ENCODE measurements at places on chromosomes 2 and 18.

DNA sequence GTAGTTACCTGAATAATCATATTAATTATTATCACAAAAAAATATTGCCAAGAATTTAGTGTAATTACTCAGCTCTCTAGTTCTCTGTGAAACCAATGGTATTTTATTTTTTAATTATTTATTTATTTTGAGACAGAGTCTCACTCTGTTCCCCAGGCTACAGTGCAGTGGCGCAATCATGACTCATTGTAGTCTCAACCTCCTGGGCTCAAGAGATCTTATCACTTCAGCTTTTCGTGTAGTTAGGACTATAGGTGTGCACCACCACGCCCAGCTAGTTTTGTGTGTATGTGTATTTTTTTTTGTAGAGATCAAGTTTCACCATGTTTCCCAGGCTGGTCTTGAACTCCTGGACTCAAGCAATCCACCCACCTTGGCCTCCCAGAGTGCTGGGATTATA lies 440.4 kb upstream of the CDH20 start:
- H3K27me3 ChIP-seq: no peaks in the 10 kb centered on the region
- H3K36me3 ChIP-seq: no peaks in the 10 kb centered on the region
- no peak overlapping the region for H3K27ac ChIP-seq
- no peak for DNase-seq
- H3K4me3 ChIP-seq: no peak overlapping the region

GRCh38 chr18:11320986-11321385 lies 171.6 kb upstream of the PIEZO2 start:
- H3K4me1 ChIP-seq: peaks cover 17% of the 10 kb centered on the region
- no peaks in the 10 kb centered on the region for H3K27me3 ChIP-seq
- no peak overlapping the region for H3K4me3 ChIP-seq
- H3K36me3 ChIP-seq: no peaks in the 10 kb centered on the region

- no peak overlapping the region for H3K27ac ChIP-seq
- no peak overlapping the region for H3K4me3 ChIP-seq
- no peak for DNase-seq
Measured at GRCh38 chr2:240600451-240600961, 14.0 kb downstream of the CAPN10 start.

DNA sequence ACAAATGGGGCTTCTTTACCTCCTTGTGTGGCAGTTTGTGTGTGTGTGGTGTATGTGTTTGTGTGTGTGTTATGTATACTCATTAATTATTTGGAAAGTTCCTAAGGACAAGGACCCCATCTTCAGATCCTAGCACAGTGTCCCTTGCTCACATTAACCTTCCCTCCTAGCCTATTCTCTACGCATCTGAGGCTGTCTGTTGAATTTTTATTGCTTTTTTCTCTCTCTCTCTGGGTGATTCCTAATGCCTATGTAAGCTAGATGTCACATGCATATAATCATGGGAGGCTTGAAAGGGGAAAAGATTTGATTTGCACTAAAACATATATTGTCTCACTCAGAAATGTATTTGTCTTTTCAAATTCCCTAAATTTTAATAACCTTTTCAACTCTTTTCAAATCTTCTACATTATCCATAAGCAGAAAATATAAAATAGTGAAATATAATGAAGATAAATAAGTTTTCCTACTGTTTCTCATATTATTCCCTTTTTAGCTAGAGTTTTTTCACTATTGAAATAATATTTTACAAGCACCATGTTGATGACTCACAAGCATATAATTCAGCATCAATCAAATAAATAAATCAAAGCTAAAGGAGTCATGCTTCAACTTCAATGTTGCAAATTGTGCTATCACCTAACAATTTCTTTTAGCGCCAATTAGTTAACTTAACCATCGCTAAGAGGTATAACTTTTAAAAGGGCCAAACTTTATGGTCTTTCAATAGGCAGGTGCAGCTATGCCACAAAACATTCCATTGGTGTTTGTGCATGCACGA lies 199.0 kb upstream of the ERBB4 start:
- H3K27ac ChIP-seq: no peak overlapping the region
- DNase-seq: no peak
- no peak overlapping the region for H3K4me3 ChIP-seq
- H3K4me1 ChIP-seq: no peaks in the 10 kb centered on the region
- no peaks in the 10 kb centered on the region for H3K36me3 ChIP-seq

DNA sequence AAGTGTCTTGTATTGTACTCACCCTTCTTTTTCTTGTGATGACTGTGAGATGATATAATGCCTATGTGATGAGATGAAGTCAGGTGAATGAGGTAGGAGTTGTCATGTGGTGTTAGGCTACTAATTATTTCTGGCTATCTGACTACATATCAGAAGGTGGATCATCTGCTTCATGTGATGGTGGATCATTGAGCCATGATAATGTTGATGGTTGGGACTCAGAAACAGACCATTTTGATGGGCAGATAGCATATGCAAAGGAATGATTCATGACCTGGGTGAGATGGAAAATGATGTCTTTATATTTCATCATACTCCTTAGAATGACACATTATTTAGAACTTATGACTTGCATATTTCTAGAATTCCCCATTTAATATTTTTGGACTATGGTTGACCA lies 19.5 kb downstream of the ANKRD30B start:
- H3K4me3 ChIP-seq: no peak overlapping the region
- DNase-seq: no peak
- no peaks in the 10 kb centered on the region for H3K36me3 ChIP-seq
- no peaks in the 10 kb centered on the region for H3K27me3 ChIP-seq

DNA sequence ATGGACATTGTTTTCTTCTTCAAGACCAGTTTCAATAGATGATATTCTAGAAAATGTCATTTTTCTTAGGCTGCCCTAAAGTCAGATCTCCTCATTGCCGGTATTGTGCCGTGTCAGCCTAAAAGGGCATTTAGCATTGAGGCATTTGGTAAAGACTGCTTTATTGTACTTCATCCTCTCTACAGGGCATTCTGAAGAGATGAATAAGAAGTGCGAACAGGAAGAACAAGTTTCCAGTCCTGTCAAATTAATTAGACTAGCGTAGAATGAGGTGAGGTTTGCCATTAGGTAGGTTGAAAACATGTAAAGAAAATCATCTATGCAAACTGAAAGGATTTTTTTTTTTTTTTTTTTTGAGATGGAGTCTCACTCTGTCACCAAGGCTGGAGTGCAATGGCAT lies 60.6 kb downstream of the ETAA1 start:
- H3K36me3 ChIP-seq: no peaks in the 10 kb centered on the region
- no peaks in the 10 kb centered on the region for H3K27me3 ChIP-seq
- no peak for DNase-seq

- no peak overlapping the region for H3K27ac ChIP-seq
- H3K36me3 ChIP-seq: no peaks in the 10 kb centered on the region
- peak; percentile 17 for DNase-seq
Measured at GRCh38 chr2:183248866-183249567, 124.8 kb downstream of the NUP35 start.

DNA sequence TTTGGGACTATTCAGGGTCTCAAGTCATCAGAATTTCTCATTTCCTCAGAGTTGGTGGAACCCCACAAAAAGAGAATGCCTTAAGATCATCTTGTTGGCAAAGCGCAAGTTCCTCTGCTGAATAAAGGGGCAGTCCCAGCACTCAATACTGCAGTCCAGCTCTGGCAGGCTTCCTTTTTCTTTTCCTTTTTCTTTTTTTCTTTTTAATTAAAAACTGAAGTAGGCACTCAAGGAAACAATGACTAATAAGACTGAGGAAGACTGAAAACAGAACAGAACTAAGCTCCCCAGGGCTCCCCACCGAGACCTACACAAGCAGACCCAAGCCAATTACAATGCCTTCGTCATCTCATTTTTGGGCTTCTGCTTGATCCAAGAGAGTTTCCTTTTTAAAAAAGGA lies 82.0 kb downstream of the STK39 start:
- H3K4me1 ChIP-seq: no peaks in the 10 kb centered on the region
- H3K27me3 ChIP-seq: no peaks in the 10 kb centered on the region
- DNase-seq: no peak

DNA sequence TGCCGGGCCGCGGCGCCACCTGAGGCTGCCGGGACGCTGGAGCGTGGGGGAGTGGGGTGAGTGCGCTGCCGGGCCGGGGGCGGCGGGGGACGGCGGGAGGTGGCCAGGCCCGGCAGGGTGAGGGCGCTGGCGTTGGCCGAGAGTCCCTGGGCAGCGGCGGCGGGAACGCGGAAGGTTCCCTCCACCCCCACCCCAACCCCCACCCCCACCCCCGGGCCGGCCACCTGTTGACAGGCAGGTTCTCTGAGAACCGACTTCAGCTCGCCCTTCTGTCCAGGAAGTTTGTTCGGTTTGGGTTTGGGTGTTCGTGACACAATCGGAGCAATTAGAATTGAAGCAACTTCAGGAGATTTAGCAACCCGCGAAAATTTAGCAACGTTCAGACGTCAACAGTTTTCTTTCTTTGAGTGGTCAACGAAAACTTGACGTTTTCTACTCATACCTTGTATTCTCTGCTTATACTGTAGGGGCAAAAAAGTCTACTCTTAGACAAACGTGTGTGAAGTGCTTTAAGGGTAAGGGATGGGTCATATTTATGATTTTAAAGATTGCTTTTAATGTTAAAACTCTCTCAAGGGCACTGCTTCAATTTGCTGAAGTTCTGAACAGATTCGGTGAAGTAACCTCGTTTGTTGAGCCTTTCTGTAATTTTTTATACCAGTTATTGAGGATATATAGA lies 9.3 kb downstream of the OTX1 start:
- no peaks in the 10 kb centered on the region for H3K36me3 ChIP-seq
- H3K4me3 ChIP-seq: no peak overlapping the region
- no peak overlapping the region for H3K27ac ChIP-seq
- H3K27me3 ChIP-seq: no peaks in the 10 kb centered on the region

DNA sequence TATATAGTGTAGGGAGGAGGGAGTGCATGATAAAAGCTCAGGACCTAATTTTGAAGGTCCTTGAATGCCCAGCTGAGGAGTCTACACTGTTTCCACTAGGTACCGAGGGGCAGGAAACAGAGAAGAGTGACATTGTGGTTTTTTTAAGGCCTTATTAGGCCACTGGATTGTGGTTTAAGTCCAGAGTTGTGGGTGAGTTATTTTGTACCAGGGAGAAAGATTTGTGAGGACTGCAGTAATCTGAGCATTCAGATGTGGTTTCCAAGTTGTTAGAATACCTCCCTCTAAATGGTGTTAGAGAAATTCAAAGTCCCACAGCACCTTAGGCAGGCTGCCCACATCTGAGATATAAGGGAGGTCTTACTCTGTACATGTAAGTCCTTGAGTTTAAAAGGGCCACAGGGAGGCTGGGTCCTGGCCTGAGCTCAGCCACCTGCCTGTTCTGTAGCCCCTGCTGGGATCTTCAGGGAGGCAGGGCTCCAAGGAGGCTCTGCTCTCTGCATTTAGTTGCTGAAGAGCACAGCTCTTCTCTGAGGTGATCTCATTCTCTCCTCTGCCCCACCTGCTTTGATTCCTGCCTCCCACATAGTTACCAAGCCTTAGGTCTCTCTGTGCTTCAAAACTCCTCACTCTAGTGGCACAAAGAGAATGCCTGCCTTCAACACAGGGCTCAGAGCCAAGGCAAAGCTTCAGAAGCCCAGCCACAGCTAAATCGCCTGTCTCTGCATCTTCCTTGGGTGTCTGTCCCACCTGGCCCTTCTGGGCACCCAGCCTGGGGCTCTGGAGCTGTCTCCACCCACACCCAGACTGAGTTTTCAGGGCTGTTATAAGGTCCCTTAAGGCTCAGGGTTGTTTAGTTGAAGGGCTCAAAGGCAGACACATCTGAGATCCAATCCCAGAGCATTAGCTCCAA lies 88.1 kb downstream of the VSNL1 start:
- no peaks in the 10 kb centered on the region for H3K36me3 ChIP-seq
- peak; percentile 75 for DNase-seq
- H3K4me1 ChIP-seq: peaks cover 26% of the 10 kb centered on the region
- H3K4me3 ChIP-seq: no peak overlapping the region
- peak overlapping the region; percentile 53 for H3K27ac ChIP-seq
- H3K27me3 ChIP-seq: no peaks in the 10 kb centered on the region

DNA sequence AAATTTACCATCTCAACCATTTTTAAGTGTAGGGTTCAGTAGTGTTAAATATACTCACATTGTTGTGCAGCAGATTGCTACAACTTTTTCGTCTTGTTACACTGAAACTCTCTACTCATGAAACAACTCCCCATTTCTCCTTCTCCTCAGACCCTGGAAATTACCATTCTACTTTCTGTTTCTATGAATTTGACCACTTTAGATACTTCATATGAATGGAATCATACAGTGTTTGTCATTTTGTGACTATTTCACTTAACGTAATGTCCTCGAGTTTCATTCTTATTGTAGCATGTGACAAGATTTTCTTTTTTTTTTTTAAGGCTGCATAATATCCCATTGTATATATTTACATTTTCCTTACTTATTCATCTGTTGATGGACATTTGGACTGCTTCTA lies 203.8 kb downstream of the PLCL1 start:
- no peaks in the 10 kb centered on the region for H3K27me3 ChIP-seq
- no peaks in the 10 kb centered on the region for H3K36me3 ChIP-seq
- no peak overlapping the region for H3K27ac ChIP-seq
- H3K4me1 ChIP-seq: peaks cover 42% of the 10 kb centered on the region
- no peak for DNase-seq

DNA sequence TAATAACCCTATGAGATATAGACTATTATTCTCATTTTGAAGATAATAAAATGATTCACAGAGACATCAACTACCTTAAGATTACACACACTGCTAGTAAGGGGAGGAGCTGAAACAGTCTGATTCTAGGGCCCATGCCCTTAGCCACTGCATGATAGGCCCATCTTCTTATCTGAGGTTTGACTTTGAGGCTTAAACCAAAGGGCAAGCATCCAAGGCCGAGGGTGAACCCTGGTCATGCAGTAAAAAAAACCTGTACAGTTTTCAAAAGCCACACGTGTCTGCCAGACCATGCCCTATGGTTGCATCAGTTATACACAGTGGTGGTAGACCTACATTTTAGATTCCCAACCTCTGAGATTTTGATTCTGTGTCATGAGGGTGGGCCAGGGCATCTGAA lies 44.8 kb downstream of the POLE4 start:
- H3K4me1 ChIP-seq: no peaks in the 10 kb centered on the region
- no peak overlapping the region for H3K4me3 ChIP-seq
- no peaks in the 10 kb centered on the region for H3K27me3 ChIP-seq
- no peak overlapping the region for H3K27ac ChIP-seq

GRCh38 chr2:85257359-85257969 lies 70.3 kb downstream of the TGOLN2 start:
- no peaks in the 10 kb centered on the region for H3K27me3 ChIP-seq
- H3K36me3 ChIP-seq: no peaks in the 10 kb centered on the region
- H3K4me1 ChIP-seq: no peaks in the 10 kb centered on the region
- H3K4me3 ChIP-seq: no peak overlapping the region

DNA sequence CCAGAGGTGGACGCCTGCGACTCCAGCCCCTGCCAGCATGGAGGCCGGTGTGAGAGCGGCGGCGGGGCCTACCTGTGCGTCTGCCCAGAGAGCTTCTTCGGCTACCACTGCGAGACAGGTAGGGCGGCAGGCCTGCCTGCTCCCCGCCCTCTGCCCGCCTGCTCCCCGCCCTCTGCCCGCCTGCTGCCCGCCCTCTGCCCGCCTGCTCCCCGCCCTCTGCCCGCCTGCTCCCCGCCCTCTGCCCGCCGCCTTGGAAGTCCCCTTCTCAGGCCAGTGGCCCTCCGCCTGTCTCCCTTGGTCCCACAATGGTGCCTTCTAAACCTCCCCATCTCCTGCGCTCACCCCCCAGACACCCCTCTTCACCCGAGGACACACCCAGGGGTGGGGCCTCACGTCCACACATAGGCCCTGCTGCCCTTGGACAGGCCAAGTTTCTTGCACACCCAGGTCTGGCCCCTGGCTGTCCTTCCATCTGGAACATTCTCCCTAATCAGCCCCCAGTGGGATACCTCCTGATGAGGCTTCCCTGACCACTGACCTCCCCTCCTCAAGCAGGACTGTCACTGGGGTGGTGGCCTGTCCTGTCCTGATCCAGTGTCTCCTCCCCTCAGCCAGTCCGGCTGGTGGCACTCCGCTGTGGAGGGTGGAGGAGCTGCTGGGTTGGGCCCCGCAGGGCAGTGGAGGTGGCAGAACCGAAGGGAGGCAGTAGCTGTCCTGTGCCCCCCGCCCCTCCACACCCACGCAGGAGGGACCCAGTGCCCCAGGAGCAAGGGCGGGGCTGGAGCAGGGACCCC lies 37.9 kb downstream of the MTERF4 start:
- no peaks in the 10 kb centered on the region for H3K27me3 ChIP-seq
- DNase-seq: peak; percentile 48
